Gastrocnemius medialis (tissue), 4 donors: ENCODE measurements at places on chromosomes 7 and 10.

DNA sequence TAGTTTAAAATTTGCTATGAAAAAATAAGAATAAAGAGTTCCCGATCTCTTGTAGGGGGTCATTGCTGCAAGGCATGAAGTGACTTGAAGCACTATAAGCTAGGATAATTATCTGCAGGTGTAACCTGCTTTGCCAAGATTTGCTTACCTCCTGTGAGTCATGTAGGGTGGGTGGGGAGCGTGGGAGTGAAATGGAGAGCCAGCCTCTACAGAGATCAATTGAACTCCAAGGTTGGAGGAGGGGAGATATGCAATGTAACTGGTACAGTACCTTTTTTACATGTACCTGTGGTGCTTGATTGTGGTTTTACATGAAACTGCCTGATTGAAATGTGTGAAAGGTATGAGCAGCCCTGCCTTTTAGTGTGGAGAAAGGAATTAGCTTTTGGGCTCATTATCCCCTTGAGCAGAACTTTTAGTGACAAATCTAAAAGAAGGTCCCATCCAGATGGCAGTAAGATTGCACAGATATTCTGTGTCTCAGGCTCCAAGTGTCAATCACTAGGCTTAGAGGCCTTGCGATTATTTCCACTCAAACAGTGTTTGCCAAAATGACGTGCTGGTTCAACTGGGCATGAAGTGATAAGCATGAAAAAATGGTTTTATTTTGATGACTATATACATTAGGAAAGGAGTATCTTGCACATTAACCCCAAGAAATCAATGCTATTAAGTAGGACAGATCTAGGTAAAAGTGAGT, 138.6 kb upstream of the GRB10 start:
- DNase-seq = no peak

DNA sequence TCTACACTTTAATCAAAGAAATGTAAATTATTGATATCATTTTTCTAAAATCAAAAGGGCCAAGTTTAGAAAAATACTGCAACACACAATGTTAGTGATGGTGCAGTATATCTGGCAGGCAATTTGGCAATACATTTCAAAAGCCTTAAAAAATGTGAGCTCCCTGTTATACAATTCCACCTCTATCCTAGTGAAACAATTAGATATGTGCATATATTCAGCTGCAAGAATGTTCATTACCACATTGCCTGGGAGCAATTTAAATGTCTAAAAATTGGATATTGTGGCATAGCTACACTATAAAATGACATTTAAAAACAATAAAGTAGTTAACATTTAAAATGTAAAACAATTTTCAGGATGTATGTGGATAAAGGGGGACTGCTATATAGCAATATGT, 10.1 kb upstream of the ERVW-1 start:
- DNase-seq = no peak

GRCh38 chr7:153091477-153091876, 331.9 kb downstream of the ACTR3B start:
- DNase-seq = no peak

DNA sequence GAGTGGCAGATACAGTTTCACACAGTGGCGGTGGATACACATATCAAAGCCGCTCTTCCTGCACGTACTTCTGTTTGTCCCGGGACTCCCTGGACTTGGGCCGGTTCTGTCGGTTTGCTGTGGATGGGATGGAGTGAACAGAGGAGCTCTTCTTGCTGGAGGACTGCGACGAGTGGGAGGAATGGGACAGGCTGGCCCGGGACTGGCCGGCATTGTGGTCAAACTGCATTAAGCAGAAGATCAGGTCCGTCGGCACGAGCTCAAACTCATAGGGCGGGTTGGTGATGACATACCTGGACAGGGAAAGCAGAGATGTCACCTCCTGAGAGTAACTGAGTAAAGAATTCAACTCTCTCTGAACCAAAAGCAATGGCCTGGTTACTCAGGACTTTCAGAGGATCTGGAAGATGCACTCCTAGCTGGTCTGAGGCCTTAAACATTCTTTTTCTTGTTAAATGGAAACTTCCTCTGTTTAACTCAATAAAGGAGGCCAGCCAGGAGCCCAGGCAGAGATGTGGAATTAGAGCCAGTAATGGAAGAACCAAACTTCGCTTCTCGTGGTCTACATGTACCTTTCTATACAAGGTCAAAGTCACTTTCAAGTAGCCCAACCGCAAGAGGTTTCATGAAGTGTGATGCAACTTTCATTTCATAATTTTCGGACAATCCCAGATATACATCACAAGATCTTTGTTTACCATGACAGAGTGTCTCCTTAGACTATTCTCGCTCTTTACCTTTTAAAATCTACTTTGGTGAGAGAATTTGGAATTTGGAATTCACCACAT, 750.2 kb downstream of the KCNMA1 start:
- no peak for DNase-seq

- no peak for DNase-seq
Measured at GRCh38 chr10:74337330-74338016, 186.5 kb downstream of the ADK start.

- DNase-seq = no peak
Measured at GRCh38 chr10:87887548-87888289, 24.3 kb downstream of the PTEN start.

DNA sequence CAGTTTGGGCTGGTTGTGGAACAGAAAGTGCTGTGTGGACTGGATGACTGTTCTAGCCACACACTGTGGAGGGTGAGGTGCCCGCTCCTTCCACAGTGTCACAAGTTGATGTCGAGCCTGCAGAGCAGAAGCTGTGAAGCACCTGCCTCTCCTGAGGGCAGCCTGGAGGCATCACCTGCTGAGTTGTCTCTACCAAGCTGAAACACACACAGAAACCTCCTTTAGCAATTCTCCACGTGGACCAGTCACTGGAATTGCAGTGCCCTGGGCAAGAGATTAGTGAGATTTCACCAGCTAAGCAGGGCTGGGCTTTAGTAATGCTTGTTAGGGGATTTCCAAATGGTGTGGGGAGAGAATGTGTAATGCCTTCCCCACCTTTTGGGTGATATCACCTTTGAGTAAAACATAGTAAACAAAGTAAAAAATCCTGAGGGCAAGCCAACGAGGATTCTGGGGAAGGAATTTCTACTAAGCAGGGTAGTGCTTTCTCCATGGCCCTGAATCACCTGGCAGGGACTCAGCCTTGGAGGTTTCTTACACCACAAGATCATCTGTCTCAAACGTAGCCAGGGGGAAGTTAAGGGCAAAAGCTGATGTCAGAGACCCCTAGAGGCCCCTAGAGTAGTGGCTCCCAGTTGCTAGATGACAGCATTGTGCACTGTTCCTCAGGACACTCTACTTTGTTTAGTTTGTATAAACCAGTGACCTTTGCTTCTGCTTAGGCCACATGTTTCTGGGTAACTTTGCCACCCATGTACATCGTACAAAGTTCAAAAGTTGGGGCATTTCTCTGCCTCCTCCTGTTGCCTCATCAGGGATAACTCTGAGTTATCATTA, 233.1 kb upstream of the IGFBP3 start:
- DNase-seq = no peak

GRCh38 chr7:110336423-110336822, 754.5 kb upstream of the LRRN3 start:
- DNase-seq = no peak

- DNase-seq = no peak
Measured at GRCh38 chr10:110676016-110676415, 31.9 kb downstream of the RBM20 start.

DNA sequence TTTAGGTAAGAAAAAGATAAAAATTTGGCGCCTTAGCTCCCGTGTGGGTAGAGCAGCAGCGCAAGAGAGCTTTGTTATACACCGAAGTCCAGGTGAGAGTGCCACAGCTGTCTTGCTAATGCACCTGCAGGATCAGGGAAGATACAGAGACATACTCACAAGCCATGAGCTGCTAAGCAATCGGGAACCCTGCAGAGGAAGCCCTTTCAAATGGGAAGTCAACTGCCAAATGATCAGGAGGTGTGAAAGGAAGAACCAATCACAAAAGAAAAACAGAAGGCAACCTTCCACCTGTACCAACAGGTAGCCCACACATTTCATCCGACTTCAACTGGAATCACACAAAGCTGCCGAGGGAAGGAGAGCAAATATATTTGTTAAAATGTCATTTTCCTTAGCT, 610.5 kb upstream of the PFKP start:
- DNase-seq = no peak

DNA sequence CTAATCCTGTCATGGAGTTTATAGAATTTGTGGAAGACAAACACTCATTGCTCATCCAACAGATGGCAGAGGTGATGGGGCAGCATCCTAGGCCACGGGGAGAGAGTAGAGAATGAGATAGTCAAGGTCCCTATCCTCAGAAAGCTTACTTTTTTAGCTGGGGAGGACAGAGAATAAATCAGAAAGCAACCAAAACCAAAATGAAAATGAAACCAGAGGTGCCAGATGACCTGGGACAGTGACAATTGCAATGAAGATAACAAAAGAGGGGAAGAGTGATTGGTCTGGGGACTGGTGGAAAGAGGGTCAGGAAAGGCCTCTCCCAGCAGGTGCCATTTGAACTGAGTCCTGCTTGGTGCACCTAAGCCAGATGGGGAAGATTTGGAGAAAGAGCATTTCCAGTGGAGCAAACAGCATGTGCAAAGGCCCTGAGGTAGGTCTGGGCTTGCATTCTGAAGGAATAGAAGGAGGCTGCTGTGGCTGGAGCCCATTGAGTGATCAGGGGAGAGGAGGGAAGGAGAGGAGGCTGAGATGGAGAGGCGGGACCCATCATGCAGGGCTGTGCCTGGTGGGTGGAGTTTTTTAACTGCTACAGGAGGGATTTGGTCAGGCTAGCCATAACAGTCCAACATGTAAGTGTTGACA, 164.1 kb downstream of the RPS24 start:
- DNase-seq = no peak

DNA sequence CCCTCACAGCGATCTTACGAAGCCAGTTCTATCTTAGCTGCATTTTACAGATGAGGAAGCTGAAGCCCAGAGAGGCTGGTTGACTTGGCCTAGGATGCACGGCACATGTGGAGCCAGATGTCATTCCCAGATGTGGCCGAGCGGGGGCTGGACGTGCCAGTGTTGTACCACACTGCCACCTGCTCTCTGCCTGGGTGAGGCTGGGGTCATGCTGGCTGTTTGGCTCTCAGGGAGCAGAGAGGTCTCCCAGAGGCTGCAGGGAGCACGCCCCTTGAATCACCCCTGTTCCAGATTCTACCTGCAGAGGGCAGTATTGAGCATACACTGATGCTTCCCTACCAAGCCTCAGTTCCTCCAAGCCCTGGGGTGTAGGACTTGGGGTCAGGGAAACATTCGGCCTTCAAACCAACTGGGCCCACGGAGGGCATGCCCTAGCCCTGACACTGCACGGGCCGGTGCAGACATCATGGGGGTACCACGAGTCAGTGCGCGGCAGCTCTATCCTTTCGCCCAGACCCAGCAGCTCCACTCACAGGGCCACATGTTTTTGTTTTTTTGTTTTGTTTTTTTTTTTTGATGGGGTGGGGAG, 3.8 kb upstream of the GTF2IRD1 start:
- peak; percentile 11 for DNase-seq

GRCh38 chr10:11823122-11823988, at the start of gene PROSER2:
TSS of gene PROSER2 (plus strand) at chr10:11823356. CDS start at chr10:11852078, 28,722 bp downstream.
- DNase-seq = no peak

DNA sequence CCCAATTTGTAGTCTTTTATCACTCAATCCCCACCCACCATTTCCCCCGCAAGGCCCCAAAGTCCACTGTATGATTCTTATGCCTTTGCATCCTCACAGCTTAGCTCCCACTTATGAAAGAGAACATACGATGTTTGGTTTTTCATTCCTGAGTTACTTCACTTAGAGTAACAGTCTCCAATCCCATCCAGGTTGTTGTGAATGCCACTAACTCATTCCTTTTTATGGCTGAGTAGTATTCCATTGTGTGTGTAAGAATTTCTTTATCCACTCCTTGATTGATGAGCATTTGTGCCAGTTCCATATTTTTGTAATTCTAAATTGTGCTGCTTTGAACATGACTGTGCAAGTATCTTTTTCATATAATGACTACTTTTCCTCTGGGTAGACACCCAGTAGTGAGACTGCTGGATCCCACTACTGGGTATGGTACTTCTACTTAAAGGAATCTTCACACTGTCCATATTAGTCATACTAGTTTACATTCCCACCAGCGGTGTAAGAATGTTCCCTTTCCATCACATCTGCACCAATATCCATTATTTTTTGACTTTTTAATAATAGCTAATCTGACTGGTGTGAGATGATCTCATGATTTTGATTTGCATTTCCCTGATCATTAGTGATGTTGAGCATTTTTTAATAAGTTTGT, 152.6 kb downstream of the JMJD1C start:
- no peak for DNase-seq
